ENCODE measurements at places on chromosomes 5 and 9. TPM values are rescaled to one million over a fixed set of nuclear protein-coding genes. Genes with fewer than 3 reads are reported as not detected.
A peak's percentile ranks its signal among the peaks of the same experiment; 100 is the strongest.

GRCh38 chr5:124453221-124454051 is 293.0 kb downstream of the ZNF608 start:
- DNase-seq, result no peak
- H3K4me1 ChIP-seq, result no peaks in the 10 kb centered on the region
- no peak overlapping the region for H3K4me3 ChIP-seq
- H3K36me3 ChIP-seq, result no peaks in the 10 kb centered on the region
- peak overlapping the region; percentile 74 for H3K27ac ChIP-seq
- H3K27me3 ChIP-seq, result no peaks in the 10 kb centered on the region

DNA sequence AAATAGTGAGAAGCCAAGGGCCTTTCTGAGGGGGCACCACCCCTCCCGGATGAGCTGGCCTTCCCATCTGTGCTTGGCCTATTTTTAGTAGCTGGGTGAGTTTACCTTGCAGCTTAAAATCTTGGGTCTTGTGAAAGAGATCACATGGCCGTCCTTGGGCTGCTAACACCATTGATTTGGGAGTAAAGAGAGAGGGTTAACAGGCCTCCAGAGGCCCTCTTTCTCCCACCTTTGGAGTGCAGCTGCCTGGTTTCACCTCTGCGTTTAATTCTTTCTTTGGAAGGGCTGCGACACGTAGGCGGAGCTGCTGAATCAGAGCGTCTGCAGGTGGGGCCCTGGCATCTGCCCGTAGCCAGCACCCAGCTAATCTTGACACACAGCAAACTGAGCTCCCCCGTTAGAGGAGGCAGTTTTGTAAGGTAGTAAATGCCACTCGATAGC is 12.8 kb downstream of the OLFM1 start:
- no peak overlapping the region for H3K27ac ChIP-seq
- H3K36me3 ChIP-seq, result no peaks in the 10 kb centered on the region
- no peak for DNase-seq
- H3K27me3 ChIP-seq, result no peaks in the 10 kb centered on the region
- no peak overlapping the region for H3K4me3 ChIP-seq

DNA sequence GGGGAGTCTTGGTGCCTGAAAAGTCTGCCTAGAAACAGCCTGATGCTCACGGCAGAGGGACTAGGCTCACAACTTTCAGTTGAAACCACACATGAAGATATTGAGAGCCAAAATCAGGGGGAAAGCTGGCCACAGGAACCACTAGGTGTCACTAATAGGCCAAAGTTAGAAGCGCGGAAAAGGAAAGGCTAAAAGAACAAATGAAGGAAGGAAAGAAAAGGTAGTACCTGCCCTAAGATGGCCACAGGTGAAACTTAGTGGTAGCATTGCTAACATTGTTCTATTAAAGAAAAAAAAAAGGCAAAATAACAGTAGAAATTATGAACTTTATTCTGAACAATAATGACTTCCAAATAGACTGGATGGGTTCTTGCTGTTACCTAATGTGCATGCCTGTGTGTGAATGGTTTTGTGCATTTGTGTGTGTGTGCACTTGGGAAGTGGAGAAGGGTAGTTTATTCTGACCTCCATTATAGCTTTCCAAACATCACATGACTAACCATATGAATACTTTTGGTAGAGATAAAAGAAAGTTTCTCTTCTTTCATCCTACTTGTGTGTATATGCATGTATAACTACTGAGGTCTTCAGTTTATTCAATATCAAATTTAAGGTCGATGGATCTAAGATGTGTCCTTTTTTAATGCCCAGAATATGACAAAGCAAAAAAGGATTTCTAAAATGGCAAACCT is 2.1 kb upstream of the RFESD start:
- no peaks in the 10 kb centered on the region for H3K4me1 ChIP-seq
- H3K27me3 ChIP-seq, result no peaks in the 10 kb centered on the region
- DNase-seq, result peak; percentile 74

GRCh38 chr9:77712533-77713130 is 64.5 kb upstream of the GNA14 start:
- DNase-seq, result no peak
- no peaks in the 10 kb centered on the region for H3K27me3 ChIP-seq
- no peak overlapping the region for H3K27ac ChIP-seq
- H3K36me3 ChIP-seq, result no peaks in the 10 kb centered on the region

DNA sequence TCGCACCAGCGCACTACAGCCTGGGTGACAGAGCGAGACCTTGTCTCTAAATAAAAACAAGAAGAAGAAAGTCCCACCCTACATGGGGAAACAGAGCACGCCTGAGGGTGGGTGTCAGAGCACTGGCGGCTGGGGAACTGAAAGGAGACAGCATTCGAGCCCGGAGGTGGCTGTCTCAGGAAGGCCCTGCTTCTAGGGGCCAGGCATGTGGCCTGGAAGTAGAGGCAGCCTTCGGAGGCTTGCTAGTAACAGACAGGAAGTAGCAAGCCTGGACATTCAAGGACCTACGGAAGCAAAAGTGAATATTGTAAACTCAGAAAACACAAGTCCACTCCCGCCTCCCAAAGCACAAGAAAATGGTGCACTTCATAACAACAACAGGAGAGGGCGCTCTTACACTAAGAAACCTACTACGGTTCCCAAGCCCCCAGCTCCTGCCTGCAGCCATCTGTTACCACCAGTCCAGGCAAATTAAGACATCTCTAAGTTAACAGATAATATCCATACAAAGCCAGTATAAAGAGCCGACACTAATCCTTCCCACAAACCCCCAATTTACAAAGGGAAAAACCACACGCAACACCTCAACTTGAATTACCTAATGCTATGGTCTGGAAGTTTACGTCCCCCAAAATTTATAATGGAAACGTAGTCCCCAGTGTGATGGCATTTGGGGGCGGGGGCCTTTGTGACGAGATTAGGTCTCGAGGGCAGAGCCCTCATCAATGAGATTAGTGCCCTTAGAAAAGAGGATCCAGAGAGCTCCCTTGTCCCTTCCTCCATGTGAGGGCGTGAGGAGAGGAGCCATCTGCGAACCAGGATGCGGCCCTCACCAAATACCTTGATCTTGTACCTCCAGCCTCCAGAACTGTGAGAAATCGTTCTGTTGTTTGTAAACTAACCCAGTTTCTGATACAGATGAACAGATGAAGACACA is 7.7 kb downstream of the RASGEF1C start:
- H3K4me1 ChIP-seq, result no peaks in the 10 kb centered on the region
- H3K4me3 ChIP-seq, result no peak overlapping the region
- no peak overlapping the region for H3K27ac ChIP-seq
- DNase-seq, result no peak
- no peaks in the 10 kb centered on the region for H3K27me3 ChIP-seq
- H3K36me3 ChIP-seq, result no peaks in the 10 kb centered on the region

DNA sequence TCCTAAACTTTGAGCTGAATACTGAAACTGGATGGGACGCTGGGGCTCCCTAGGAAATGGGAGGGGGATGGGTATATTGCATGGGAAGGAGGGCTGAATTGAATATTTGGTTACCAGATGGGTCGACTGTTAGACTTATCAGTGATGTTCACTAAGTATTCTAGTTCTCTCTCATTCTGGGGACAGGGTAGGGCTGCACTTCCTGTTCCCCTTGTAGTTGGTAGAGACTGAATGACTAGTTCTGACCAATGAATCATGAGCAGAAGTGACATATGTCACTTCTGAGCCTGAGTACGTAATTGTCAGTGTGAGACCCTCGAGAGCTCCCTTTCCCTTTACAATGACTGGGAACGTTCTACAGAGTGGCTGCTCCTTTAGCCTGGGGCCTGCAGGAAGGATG is 55.5 kb upstream of the DMRT1 start:
- DNase-seq, result no peak
- no peak overlapping the region for H3K27ac ChIP-seq
- no peaks in the 10 kb centered on the region for H3K4me1 ChIP-seq
- H3K27me3 ChIP-seq, result no peaks in the 10 kb centered on the region

GRCh38 chr9:75664597-75664996 is 225.9 kb upstream of the PCSK5 start:
- no peak overlapping the region for H3K27ac ChIP-seq
- H3K4me1 ChIP-seq, result no peaks in the 10 kb centered on the region
- H3K36me3 ChIP-seq, result no peaks in the 10 kb centered on the region
- no peaks in the 10 kb centered on the region for H3K27me3 ChIP-seq
- DNase-seq, result no peak
- H3K4me3 ChIP-seq, result no peak overlapping the region

DNA sequence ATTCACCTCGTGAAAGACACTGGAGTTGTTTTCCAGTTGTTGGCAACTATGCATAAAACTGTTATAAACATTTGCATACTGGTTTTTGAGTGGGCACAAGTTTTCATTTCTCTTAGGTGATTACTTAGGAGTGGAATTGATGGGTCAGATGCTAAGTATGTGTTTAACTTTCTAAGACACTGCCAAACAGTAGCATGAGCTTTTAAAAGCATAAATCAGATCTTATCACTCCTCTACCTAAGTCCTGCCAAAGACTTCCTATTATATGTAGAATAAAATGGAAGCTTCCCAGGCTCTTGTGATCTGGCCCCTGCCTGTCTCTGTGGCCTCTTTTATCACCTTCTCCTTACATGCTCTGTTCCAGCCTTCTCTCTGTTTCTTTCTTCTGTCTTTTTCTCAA is 72.6 kb downstream of the SH3RF2 start:
- DNase-seq, result no peak
- H3K36me3 ChIP-seq, result peaks cover 2% of the 10 kb centered on the region
- H3K27ac ChIP-seq, result no peak overlapping the region
- no peaks in the 10 kb centered on the region for H3K27me3 ChIP-seq

DNA sequence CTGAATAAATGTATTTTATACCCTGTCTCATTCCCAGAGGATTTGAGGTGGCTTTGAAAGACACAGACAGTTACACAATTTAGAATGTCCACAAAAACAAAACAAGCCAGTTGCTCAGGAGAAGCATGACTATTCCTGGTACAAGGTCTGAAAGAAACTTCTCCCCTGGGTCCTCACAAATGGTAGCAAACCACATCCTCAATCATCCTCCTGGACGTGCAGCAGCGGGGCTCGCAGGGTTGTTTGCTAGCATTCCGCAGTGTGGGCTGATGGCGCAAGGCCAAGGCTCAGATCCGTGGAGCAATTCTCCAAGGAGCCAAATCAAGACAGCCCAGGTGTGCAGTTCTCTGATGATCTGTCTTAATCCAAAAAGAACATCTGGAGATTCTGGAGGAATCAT is 210.3 kb downstream of the ACTL7B start:
- no peak overlapping the region for H3K4me3 ChIP-seq
- no peak overlapping the region for H3K27ac ChIP-seq
- no peaks in the 10 kb centered on the region for H3K27me3 ChIP-seq
- no peaks in the 10 kb centered on the region for H3K4me1 ChIP-seq
- DNase-seq, result no peak

GRCh38 chr5:10892147-10892910 is 131.3 kb upstream of the DAP start:
- no peaks in the 10 kb centered on the region for H3K36me3 ChIP-seq
- DNase-seq, result no peak
- no peak overlapping the region for H3K27ac ChIP-seq
- H3K27me3 ChIP-seq, result no peaks in the 10 kb centered on the region
- no peak overlapping the region for H3K4me3 ChIP-seq
- no peaks in the 10 kb centered on the region for H3K4me1 ChIP-seq

DNA sequence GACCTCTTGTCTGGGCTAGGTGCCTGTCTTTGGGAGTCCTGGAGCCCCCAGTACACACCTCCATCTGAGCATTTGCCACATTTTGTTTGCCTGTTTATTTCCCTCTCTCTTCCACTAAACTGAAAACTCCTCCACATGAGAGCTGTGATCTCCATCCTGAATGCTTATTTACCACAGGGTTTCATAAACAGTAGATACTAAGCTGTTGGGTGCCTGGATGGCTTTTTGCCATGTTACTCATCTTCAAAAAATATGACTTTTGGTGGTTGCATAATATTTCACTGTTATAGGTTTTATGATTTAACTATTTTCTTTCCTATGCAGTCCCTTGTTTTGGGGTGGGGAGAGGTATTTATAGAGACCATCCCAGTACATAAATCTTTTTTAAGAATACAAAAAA is 99.6 kb downstream of the APBA1 start:
- no peaks in the 10 kb centered on the region for H3K36me3 ChIP-seq
- no peak for DNase-seq
- no peak overlapping the region for H3K4me3 ChIP-seq
- H3K27me3 ChIP-seq, result no peaks in the 10 kb centered on the region
- H3K27ac ChIP-seq, result no peak overlapping the region

The IFNA16 gene
- not detected for total RNA-seq

The HAVCR2 gene
- total RNA-seq, result 1.8 TPM

DNA sequence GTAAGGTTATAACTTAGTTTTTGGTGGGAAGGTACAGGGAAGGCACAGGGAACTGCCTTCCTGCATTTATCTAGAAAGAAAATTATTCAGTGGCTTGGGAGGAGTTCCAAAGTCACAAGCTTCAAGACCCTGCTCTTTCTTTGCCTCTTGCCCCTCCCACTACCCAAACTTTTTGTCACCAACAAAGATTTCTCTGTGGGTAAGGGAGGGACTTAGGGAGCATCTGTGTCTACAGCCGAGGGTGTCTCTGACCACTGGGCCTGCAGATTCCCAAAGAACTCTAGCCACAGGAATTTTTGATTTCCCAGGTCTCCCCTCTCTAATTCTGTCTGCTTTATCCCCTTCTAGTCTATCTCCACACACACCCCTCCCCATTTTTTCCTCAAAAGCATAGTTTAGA is 2.1 kb downstream of the ECSCR start:
- peak overlapping the region; percentile 42 for H3K4me3 ChIP-seq
- H3K4me1 ChIP-seq, result no peaks in the 10 kb centered on the region
- H3K36me3 ChIP-seq, result no peaks in the 10 kb centered on the region
- DNase-seq, result no peak
- peak overlapping the region; percentile 50 for H3K27ac ChIP-seq

The CXCL14 gene
- 0.33 TPM for total RNA-seq

- H3K27ac ChIP-seq, result no peak overlapping the region
- DNase-seq, result no peak
- no peaks in the 10 kb centered on the region for H3K4me1 ChIP-seq
These were observed 18.8 kb upstream of the ALDH1B1 start for GRCh38 chr9:38373679-38374078.

- H3K4me3 ChIP-seq, result no peak overlapping the region
- H3K36me3 ChIP-seq, result no peaks in the 10 kb centered on the region
- no peaks in the 10 kb centered on the region for H3K27me3 ChIP-seq
- no peak for DNase-seq
- H3K27ac ChIP-seq, result no peak overlapping the region
These were observed 30.9 kb upstream of the NXNL2 start for GRCh38 chr9:88503845-88504764.

GRCh38 chr9:79300068-79300467 is 271.7 kb upstream of the TLE4 start:
- H3K4me3 ChIP-seq, result no peak overlapping the region
- no peak overlapping the region for H3K27ac ChIP-seq
- H3K36me3 ChIP-seq, result no peaks in the 10 kb centered on the region

DNA sequence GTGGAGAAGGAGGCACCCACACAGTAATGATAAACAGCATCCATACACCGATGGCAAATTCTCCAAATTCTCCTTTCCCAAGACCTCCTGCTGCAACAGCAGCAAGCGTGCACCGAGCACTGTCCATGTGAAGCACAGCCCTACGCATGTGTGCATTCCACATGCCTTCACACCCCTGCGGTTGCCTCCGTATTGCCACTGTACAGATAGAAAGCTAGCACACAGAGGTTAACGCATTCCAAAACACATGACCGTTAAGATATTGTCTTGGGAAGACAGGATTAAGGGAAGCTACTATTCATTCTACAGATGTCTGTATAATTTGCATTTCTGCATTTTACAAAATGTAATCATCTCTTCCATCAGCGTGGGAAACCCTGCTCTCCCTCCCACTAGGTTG is 6.6 kb downstream of the FLT4 start:
- H3K27ac ChIP-seq, result no peak overlapping the region
- H3K4me3 ChIP-seq, result no peak overlapping the region
- no peaks in the 10 kb centered on the region for H3K27me3 ChIP-seq
- no peaks in the 10 kb centered on the region for H3K4me1 ChIP-seq
